ENCODE measurements at places on chromosomes 4 and X.

DNA sequence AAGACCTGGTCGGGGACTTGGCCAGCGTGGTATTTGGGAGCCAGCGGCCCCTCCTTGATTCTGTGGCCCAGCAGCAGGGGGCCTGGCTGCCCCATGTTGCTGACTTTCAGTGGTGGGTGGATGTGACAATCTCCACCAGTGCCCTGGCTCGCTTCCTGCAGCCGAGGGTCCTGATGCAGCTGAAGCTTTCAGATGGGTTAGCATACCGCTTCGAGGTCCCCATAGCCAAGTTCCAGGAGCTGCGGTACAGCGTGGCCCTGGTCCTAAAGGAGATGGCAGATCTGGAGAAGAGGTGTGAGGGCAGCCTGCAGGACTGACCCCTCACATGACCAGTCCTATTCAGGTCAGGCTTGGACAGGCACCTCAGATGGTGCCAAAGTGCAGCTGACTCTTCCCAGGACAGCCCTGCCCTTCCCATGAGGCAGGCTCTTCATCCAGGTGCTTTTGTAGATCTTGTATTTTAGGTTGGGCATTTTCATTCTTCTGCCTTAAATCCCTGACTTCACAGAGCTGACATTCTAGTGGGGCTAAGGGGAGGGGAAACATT is 15.1 kb downstream of the LNX1 start:
- DNase-seq: no peak

- no peak for DNase-seq
These were observed 8.3 kb downstream of the SEC24B start for GRCh38 chr4:109441862-109442458.

DNA sequence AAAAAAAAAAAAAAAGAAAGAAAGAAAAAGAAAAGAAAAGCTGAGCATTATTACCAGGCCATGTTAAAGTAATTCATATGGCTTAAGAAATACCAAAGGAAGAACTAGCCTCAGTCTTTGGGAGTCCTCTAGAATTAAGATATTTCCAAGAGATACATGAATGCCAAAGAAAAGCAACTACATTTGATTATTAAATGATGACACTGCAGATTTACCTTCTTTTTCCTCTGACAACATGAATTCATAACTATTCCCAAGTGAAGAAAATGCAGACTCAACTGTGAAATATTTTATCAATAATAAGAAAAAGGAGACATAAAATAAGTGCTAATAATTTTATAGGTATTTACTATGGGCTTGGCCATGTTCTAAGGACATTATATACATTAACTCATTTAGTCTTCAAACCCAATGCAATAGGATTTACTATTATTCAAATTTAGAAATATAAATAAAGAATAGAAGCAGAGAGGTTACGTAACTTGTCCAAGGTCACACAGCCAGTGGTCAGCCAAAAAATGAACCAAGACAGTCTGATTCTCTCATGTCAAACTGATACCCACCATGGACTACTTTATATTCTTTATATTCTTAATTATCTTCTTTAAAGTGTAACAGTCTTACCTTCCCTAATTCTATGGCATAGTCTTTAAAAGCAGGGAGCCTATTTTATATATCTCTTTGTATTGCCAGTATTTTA is 6.9 kb downstream of the SH3D19 start:
- DNase-seq: no peak

DNA sequence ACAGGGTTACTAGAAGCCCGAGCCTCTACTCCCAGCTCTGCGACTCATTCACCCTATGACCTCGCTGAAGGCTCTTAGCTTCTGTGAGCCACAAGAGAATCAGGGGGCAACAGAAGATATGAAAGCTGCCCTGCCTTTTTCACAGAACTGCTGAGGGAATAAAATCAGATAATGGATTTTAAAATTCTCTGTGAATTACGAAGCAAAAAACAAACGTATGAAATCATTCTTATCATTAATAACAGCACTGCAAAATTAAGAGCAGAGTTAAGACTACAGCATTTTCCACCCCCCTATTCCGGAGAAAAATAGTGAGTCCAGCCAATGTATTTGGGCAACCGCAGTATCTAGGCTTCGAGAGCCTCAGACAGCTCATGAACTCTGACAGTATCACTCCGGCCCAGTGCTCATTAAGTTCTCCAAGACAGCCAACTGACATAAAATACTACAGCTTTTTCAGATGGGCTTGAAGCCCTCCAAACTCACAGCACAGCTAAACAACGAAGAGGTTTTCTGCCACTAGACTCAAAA is 33.4 kb downstream of the AFAP1 start:
- DNase-seq: no peak
